NB4 (cell line): ENCODE measurements at places on chromosomes 5 and 9.
A peak's percentile ranks its signal among the peaks of the same experiment; 100 is the strongest.

- DNase-seq: no peak
These were observed 374.9 kb downstream of the MAT2B start for GRCh38 chr5:163880302-163880701.

- no peak for DNase-seq
These were observed 32.5 kb downstream of the PTCH1 start for GRCh38 chr9:95484225-95484624.

DNA sequence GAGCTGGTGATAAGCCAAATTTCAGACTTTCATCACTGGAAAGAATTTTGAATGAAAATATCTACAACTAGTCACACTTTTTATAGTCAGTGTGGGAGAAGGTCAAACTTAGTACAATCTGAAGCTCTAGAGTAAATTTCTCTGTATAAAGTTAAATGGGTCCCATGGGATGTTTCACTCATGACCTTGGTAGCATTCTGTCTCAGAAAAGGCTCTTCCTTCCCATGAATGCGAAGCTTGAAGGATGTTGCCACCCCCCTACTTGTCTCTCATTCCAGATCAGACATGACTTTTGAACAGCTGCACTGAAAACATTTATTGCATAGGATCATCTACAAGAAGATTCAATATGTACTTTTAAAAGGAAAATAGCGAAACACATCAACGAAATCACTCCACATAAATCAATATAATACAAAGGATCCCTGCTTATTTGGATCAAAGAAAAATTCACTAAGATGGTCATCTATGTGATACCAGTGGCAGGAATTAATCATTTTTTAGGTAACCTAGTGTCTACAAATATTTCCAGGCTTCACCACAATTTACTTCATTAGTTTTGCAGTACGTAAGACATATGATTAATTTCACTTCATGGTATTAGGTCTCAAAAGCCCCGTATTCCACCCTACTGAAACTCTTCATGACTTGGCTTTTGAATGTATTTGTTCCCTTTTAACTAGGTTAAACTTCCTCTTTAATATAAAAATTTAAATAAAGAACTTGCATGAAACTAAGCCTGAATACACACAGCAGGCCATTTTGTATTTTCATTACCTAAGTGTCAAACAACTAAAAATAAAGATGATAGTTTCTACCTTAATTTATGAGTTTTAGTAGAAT is 4.4 kb downstream of the ST8SIA4 start:
- peak; percentile 75 for DNase-seq

DNA sequence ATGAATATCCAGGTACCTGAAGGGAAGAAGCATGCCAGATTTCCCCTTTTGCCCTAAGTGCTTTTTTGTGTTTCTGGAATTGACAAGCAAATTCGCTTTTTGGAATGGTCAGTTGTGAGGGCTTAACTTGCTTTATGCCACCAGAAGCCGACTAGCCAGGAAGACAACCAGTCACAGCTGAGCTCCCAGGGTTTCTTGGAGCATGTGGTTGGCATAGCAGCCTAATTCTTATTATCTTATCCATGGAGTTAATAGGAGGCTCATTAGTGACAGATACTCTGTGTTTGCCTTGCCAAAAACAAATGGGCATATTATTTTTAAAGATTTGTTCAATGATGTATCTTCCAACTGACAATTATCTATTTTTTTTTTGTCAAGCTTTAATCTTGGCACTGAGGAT is 500.7 kb downstream of the PTPRD start:
- no peak for DNase-seq

GRCh38 chr5:149438711-149439132 is 59.6 kb upstream of the IL17B start:
- DNase-seq: no peak

GRCh38 chr5:159189310-159189709 is 20.0 kb downstream of the RNF145 start:
- no peak for DNase-seq

DNA sequence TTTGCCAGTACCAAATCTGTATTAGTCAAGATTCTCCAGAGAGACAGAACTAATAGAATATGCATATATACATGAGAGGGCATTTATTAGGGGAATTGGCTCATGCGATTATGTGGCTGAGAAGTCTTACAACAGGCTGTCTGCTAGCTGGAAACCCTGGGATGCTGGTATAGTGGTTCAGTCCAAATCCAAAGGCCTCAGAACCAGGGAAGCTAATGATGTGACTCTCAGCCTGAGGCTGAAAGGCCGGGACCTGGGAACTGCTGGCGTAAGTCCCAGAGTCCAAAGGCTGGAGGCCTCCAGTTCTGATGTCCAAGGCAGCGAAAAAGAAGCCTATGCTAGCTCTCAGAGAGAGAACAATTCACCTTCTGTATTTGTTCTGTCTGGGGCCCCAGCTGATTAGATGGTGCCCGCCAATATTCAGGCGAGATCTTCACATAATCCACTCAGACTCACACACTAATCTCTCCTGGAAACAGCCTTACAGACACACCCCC is 84.1 kb downstream of the KIAA1958 start:
- no peak for DNase-seq

DNA sequence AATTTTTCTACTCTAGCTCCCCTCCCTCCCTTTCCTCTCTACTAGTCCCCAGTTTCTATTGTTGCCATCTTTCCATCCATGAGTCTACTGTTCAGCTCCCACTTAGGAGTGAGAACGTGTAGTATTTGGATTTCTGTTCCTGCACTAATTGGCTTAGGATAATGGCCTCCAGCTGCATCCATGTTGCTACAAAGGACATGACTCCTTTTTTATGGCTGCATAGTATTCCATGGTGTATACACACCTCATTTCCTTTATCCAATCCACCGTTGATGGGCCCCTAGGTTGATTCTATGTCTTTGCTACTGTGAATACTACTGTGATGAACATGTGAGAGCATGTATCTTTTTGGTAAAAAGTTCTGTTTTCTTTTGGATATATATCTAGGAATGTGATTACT is 138.9 kb upstream of the MSX2 start:
- DNase-seq: no peak

- DNase-seq: peak; percentile 66
These were observed 20.6 kb downstream of the OR2V2 start for GRCh38 chr5:181167814-181168488.

GRCh38 chr5:90111364-90112032 is 298.1 kb downstream of the CETN3 start:
- DNase-seq: no peak

GRCh38 chr9:70085241-70085640 is 41.6 kb downstream of the MAMDC2 start:
- DNase-seq: peak; percentile 4

- no peak for DNase-seq
These were observed 3.4 kb downstream of the S1PR3 start for GRCh38 chr9:88994469-88995199.

- DNase-seq: no peak
These were observed 2.1 kb upstream of the PCDHGA1 start for GRCh38 chr5:141328231-141328630.

- no peak for DNase-seq
These were observed 124.7 kb upstream of the SLCO6A1 start for GRCh38 chr5:102623329-102624065.

DNA sequence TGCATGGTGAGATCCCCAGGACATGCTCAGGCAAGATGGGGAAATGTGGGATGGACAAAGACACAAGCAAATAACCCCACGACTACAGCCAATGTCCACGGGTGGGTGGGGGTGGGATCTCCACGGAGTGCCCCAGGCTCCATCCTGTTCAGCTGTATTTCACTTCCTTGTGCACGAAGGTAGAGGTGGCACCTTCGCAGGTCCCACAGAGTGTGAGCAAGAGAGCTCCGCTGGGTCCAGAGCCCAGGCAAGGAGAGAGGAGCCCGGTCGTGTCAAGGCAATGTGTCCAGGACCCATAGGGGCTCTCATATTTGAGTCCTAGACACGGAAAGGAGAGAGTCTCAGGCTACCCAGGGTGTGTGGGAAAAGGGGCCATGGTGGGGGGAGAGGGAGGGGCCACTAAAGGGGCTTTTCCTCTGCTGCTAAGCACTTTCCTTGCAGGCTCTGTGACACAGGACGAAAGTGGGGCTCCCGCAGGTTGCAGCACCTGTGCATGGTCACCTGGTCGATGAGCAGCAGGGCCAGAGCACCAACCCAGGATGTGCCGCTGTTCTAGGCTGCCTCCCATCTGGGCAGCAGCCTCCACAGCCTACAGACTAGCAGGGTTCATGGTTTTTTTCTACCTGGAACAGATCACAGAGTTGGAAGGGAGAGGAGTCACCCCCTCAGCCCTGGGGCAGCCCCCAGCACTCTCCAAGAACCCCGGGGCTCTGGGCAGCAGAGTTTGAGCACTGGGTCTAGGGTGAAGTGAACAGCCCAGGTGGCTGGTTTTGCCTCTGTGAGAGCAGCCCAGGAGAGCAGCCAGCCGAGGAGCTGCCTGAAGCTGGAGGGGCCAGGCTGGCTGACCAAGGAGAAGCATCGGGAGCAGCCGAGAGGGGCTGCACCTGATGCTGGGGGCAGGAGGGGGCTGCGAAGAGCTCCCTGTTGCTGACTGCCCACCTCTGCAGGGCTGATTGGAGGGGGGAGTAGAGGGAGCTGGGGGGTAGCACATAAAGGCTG is 100.7 kb upstream of the MVB12B start:
- no peak for DNase-seq

GRCh38 chr5:59769832-59770231 is 123.7 kb downstream of the PDE4D start:
- DNase-seq: no peak

DNA sequence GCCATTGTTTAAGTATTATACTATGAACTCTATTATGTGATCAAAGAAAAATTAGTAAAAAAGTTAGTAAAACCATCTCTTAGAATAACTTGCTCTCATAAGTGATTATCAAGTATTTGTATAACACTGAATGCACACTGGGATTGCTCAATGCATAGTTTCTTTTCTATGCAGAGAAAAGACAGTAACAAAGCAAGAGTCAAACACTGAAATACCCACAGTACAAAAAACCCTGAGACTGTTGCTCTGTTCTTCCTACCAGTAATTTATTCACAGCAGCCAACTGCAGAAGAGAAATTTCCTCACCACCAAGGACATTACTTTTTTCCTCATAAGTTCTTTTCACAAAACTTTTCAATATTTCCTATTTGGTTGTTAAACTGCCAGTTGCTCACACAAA is 634.4 kb downstream of the DTWD2 start:
- no peak for DNase-seq

GRCh38 chr5:152864991-152865390 is 459.9 kb upstream of the NMUR2 start:
- no peak for DNase-seq

DNA sequence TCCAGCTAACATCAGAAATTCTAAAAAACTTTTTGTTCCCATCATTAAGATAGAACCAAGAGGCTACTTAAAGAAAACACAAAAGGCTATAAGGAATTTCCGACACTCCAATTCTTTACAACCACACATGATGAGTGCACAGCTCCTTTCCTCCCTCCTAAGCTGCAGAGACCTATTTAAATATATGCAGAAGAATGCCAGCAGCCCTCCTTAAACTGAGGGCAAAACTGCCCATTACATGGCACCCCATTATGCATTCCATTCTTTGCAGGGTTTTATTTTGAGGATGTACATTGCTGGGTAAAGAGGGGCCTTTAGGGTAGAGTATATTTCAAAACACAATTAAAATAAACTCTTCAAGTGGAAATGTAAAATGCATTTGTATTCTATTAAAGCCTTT is 502.9 kb downstream of the RASEF start:
- no peak for DNase-seq

DNA sequence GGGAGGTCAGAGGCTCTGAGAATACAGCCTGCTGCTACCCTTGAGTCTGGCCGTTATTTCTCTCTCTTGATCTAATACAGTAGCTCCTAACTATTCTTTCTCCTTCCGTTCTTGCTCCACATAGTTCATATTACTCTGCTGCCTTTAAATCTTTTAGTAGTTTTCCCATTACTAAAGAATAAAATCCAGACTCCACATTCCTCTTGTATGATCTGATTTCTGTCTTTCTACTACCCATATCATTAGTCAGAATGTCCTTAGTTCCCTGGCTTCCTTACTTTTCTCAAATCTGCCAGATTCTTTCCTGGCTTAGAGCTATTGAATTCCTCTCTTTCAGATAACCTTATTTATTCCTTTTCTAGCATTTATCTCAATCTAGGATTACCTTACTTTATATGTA is 40.0 kb downstream of the MARCHF6 start:
- DNase-seq: no peak

GRCh38 chr5:180126716-180127681 is 55.4 kb upstream of the RNF130 start:
- DNase-seq: peak; percentile 30

- no peak for DNase-seq
These were observed 744 bp upstream of the PPP2CA start for GRCh38 chr5:134226441-134227192.
